ENCODE measurements at places on chromosomes 6 and 20.

DNA sequence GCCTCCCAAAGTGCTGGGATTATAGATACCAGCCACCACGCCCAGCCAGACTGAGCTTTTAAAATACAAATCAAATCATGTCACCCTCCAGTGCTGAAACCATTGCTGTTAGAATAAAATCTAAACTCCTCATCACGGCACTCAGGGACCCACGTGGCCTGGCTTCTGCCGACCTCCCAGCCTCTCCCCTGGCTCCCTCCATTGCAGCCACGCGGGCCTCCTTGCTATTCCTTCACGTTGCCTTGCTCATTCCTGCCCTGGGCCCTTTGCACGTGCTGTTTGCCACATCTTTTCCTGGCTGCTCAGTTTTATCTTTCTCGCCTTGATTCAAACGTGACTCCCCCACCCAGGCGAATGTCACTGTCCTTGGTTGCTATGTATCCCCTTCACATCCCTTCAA is 244.6 kb downstream of the PREX1 start:
- DNase-seq: no peak

DNA sequence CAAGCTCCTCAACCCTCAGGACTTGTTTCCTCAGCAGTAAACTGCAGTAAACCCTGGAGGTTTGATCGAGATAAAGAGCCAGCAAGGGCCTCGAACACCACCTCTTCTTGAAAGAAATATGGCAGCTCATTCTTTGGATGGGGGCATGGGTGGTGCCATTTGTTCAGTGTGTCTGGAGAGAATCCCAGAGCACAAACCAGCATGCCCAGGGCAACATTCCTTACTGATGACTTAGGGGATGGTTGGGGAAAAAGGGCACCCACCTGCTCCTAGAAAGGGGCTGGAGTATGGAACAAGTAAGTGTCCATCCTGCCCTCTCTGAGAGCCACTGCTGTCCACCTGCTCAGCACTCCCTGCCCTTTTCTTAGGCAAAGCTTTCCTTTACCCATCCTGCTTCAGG is 31.3 kb upstream of the ZFAND3 start:
- no peak for DNase-seq

DNA sequence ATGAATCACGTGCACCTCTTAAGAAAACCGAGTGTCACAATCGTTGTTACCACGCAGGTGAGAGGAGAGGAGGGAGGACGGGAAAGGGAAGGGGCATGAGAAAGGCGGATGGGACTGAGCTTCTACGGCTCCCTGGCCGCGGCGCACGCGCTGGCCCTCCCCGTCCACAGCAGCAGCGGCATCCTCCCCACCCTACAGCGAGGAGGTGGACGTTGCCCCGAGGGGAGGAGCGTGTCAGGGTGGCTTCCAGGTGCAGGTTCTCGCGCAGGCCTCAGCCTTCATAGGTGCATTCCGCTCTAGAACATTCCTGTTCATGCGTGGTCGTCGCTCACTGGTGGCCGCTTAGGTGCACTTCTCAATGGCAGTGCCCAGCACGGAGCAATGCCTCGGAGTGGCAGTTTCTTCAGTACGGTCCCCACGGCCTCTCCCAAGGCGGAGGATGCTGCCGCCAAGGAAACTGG is 29.7 kb upstream of the AFDN start:
- DNase-seq: no peak

DNA sequence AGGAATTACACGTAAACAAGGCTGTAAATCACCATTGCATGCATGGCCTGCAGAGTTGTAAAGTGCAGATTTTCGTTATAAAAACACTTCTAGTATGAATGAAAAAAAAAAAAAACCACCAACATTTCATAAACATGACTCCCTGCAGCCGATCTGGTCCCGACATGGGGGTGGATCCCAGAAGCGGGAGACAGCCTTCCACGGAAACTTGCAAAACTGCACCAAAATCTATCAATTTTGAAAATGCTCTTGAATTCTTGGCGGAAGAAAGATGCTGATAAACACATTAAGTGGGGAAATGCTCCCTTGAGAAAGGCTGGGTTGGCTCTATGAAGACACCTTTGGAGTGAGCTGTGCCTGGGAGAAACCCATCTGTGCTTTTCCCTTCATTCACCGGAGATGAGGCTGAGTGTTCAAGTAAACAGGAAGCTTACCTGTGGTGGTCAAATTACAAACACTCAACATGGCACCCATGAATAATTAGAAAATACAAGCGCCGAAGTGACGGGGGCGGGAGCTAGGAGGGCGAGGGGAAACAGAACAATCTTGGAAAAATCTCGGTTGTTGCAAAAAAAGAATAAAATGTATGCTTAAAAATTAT is 845 bp upstream of the ANKRD60 start:
- no peak for DNase-seq

GRCh38 chr20:24698189-24698588 is 228.8 kb downstream of the SYNDIG1 start:
- no peak for DNase-seq

DNA sequence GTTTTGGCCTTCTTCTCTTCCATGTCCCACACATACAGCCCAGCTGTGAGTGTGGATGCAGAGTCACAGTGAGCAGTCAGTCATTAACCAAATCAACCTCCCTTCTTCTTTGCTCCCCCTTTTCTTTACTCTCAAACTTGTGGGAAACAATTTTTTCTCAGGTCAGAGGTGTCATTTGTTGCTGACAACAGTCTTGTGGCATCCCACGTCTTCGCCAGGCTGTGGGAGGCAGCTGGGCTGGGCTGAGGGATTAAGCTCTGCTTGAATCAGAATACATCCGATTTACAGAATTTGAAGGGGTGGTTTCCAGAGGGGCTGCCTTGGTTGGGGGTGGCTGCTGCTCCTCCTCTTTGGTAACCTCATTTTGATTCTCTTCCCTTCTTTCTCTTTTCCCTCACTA is 40.5 kb downstream of the SCGN start:
- DNase-seq: no peak

GRCh38 chr6:96521306-96521643 is 331 bp upstream of the UFL1 start:
- no peak for DNase-seq

DNA sequence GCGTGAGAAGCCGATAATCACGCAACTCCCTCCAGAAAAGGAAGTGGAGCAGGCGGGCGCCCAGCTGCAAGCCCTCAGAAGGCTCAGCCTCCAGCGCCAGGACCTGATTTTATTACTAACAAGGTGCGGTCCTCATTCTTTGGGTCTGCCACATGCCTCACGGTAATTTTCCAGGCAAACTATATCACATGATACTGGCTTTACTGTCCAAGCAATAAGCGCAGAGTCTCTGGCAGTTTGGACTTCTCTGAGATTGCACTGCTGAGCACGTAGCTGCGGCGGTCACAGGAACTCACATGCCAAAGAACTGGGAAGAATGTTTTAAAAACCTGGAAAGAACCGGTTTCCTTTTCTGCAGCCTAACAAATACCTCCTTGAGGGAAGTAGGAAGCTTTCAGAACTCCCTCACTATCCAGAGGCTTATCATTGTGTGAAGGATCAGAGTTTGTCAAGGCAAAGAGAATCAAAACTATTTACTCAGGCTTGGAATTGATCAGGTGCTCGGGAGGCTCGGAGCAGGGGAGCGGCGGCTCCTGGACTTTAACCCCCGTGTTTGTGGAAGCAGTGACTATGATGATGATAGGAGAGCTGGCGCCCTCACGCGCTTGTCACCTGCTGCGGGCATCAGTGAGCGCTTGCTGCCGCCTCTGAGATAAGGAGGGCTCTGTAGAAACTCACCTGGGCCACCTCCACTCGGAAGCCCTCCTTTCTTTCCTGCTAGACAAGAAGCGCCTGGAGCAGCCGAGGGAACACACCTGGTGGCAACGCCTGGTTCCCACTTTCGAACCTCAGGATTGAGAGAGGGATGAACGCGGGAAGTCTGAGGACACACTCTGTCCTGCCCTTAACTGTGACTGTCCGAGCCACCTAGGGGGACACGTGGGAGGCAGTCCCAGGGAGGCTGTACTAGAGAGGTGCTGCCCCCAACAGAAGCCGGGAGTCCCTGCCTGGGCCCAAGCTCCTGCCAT is 27.2 kb upstream of the SYNJ2 start:
- DNase-seq: no peak

DNA sequence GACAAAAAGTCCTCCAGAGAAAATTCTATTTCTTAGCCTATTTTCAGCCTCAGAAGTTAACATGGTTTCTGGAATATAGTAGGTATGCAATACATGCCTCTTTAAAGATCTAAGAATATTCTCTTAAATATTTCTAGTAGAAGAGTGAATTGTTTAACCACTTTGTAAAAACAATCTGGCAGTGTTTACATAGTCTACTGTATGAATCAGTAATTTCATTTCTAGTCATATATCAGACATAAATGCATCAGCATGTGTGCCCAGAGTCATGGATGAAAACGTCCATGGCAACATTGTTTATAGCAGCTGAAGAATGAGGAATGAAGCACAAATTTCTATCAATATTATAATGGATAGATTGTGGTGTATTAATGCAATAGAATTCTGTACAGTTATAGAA is 124.9 kb downstream of the NKAIN2 start:
- no peak for DNase-seq

- DNase-seq: no peak
These were observed 39.9 kb upstream of the TBC1D7 start for GRCh38 chr6:13368079-13368730.

- no peak for DNase-seq
These were observed 47.9 kb downstream of the STK35 start for GRCh38 chr20:2149507-2149906.

- DNase-seq: no peak
These were observed 835.4 kb downstream of the MAFB start for GRCh38 chr20:39853636-39854035.

GRCh38 chr6:41682056-41682477 is 43.8 kb downstream of the MDFI start:
- peak; percentile 44 for DNase-seq

- peak; percentile 51 for DNase-seq
These were observed 192.0 kb downstream of the PREX1 start for GRCh38 chr20:48635791-48636267.

DNA sequence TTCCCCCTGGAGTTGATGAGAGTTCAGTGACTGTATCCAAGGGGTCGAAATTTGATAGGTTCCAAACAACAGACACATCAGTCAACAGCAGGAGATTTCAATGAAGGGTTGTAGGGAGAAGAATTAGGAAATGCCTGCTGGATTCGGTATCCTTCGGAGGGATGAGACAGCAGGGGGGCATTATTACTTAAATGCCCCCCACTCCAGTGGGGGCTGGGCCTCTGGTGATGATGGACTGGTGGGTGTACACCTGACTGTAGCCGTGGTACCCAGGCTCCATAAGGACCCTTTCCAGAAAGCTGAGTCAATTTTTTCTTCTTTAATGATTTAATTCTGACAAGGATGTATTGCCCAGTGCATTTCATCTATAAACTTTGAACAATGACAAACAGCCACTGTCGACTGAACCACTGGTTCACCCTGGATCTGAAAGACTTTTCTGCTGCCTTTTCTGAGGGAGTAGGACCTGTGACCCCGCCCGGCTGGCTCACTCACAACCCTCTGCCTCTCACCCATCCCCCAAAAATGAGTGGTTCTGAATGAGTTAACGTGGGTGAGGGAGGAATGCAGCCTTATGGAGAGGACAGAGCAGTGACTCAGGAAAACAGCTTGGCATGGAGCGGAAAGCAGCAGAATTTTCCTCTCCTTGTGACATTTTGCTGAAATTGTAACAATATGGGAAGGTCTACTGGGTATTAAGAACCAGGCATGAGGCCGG is 41.0 kb downstream of the ZMYND8 start:
- no peak for DNase-seq

DNA sequence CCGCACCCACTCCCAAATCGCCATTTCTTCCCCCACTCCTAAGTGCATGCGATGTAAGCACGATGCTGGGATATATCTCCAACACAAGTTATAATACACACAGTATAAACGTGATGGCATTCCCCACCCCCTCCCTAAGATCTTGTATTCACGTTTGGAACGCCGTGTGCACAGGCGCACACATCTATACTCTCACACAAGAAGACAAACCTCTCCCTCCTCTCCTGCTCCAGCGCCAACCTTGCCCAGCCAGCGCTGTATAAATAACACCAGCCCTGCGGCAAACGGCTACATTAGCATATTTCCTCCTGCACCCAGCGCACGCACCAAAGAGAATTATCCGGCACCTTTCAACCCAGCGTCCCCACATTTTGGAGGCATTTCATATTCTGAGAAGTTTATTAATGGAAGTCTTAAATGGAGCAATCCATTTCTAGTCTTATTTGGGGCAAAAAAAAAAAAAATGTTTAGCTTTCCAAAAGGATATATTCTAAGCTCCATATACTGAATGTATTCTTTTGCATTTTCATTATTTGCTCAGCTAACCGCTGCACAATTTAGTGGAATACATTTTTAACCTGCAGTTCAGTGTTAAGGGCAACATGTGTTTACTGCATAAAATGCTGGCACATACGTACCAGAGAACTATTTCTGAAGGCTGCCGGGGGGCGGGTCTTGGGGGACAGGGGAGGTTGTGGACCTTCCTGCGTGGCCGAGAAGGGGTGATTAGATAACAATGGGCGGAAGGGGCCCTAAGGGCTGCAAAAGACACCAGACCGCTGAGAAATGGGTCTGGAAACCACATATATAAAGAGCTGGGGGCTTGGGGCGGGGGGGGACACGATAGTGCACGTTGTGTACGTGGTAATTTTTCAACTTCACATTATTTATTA is 1.1 kb upstream of the SLC22A23 start:
- no peak for DNase-seq

GRCh38 chr6:161255518-161255917 is 18.3 kb downstream of the AGPAT4 start:
- no peak for DNase-seq

- DNase-seq: no peak
These were observed 10.3 kb downstream of the PDE10A start for GRCh38 chr6:165652766-165653165.

- DNase-seq: no peak
These were observed 48.9 kb upstream of the CCN6 start for GRCh38 chr6:112005013-112005371.

- no peak for DNase-seq
These were observed 54.0 kb downstream of the TRAF3IP2 start for GRCh38 chr6:111551521-111552231.

- DNase-seq: no peak
These were observed 29.1 kb downstream of the ASXL1 start for GRCh38 chr20:32387252-32387651.

DNA sequence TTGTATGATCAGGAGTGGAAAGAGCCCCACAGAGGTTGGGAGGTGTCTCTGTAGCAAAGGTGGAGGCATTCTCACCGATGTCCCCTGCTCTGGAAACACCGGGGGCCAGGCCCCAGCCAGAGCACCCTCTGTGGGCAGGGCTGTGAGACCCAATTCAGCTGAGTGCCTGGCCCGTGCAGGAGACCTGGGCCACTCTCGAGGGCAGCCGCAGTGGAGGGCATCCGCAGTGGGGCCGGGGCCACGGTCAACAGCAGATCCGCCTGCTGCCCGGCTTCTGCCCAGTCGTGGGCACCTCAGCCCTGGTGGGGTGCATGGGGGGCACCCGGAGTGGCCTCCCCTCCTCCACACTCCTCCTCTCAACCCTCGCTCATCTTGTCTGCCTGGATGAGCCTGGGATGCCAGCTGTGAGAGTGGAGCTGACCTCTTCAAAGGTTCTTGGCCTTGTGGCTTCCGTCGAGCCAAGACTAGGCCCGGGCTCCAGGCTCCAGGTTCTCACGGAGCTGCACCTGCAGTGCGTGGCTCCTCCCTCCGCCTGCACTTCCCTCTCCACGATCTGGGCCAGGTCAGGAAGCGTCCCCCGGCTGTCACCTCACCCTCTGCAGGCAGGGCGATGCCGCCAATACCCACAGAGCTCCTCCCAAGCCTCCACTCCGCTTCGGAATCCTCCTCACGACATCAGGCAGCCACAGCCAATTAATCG is 134.8 kb downstream of the TAF4 start:
- DNase-seq: no peak

GRCh38 chr6:114216789-114217467 is 125.9 kb downstream of the HS3ST5 start:
- no peak for DNase-seq

- DNase-seq: no peak
These were observed 70.9 kb upstream of the QKI start for GRCh38 chr6:163343609-163344008.

All from activated T-helper 1 cell treated with anti-CD3 and anti-CD28 coated beads, Interleukin-2, amount 50 U/mL, for 16 hours (primary cell).